ENCODE measurements at places on chromosomes 3 and 15.

DNA sequence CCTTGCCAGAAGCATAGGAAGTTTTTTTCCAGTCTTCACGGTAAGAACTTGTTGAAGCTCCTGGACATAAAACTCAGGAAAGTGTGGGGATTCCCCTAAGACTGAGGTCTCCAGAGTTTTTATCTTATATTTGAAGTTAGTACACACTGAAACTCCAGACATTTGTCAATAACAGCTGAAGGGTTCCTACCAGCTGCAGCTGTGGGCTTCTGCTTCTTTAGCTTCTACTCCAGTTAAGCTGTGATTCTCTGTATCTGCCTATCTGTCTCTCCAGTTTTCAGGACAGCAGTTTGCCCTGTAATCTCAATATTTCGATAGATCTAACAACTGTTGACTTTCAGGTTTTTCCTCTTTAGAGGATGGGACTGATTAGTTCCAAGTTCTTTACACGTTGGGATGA lies 966.0 kb upstream of the SEMA6D start:
- no peak for DNase-seq

- no peak for DNase-seq
Measured at GRCh38 chr3:73026111-73026759, 29.6 kb downstream of the PPP4R2 start.

GRCh38 chr3:160929595-160929994 lies 173.6 kb downstream of the PPM1L start:
- DNase-seq = no peak

DNA sequence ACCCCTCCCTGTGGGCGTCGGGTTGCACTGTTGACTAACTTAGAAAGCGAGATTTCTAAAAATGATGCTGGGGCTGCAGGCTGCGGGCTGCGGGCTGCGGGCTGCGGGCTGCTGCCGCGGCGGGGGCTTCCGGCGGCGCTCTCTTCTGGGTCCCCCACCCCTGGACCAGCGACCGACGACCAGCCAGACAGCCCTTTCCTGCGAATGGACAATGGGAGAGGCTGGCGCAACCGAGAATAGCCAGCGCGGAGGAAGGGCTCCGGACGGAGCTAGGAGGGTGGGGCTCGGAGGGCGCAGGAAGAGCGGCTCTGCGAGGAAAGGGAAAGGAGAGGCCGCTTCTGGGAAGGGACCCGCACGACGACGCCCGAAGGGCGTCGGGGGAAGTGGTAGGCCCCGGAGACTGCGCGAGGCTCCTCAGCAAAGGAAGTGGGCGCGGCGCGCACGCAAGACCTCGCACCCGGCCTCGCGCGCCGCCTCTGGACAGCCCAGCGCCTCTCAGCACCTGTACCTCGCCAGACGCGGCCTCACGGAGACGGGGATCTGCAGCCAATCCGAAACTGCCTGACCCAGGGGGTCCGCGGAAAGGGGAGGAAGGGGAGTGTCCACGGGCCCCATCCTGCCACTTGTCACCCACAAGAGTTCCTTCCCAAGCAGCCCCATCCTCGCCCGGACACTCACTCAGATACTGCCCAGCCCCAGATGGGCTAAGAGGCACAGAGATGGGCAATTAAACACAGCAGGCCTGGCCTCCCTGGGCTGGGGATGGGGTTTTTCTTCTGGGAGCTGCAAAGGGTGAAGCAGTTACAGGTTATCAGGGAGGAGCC lies 70.7 kb downstream of the SLC12A8 start:
- DNase-seq = peak; percentile 78

- DNase-seq = no peak
Measured at GRCh38 chr3:99859825-99860224, 42.2 kb downstream of the CMSS1 start.

- DNase-seq = no peak
Measured at GRCh38 chr15:72991026-72991425, 61.2 kb upstream of the NEO1 start.

- DNase-seq = no peak
Measured at GRCh38 chr3:23474580-23475357, 271.6 kb downstream of the UBE2E2 start.

- DNase-seq = no peak
Measured at GRCh38 chr3:45933591-45933990, 9.7 kb upstream of the CXCR6 start.

- DNase-seq = no peak
Measured at GRCh38 chr3:114558271-114558670, 264.4 kb downstream of the TIGIT start.

DNA sequence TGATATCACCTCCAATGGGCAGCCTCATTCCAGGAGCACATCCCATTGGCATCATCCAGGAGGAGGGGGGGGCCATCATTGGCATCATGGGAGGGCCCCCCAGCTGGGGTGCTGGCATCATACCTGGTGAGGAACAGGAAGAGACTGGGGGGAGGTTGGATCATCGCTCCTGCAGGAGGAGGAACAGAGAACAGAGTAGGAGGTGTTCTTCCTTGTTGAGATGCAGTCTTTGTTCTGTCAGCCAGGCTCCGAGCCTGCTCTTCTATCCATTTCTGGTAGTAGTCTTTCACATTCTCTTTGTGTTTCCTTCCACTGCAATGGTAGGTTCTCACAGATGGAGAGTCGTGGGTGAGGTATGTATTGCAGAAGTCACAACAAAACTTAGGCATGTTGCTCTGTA lies 16.7 kb upstream of the ERICH6 start:
- no peak for DNase-seq

DNA sequence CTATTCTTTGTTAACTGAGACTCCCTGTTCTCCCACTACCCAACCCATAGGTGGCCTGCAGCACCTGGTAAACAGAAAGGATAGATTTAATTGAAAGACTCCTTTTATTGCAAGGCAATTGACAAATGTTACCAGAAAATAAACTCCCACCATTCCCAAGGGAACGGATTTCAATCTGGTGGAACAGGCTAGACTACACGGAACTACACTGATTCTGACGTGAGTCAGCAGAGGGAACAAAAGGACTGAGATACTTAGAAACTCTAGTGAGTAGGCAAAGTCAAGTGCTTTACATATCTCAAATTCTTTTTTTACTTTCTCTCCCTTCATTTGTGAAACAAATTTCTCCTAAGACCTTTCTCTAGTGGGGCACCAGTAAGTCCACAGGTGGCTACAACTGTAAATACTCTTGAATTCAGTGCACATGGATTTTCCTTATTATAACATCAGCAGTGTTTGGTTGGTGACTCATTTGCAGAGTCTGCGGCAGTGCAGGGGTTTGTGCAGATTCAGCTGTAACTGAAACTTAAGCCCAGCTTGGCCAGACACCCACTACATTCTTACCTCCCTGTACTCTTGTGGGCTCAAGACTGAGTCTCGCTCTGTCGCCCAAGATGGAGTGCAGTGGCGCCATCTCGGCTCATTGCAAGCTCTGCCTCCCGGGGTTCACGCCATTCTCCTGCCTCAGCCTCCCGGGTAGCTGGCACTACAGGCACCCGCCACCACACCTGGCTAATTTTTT lies 34.3 kb upstream of the PLSCR2 start:
- DNase-seq = no peak

DNA sequence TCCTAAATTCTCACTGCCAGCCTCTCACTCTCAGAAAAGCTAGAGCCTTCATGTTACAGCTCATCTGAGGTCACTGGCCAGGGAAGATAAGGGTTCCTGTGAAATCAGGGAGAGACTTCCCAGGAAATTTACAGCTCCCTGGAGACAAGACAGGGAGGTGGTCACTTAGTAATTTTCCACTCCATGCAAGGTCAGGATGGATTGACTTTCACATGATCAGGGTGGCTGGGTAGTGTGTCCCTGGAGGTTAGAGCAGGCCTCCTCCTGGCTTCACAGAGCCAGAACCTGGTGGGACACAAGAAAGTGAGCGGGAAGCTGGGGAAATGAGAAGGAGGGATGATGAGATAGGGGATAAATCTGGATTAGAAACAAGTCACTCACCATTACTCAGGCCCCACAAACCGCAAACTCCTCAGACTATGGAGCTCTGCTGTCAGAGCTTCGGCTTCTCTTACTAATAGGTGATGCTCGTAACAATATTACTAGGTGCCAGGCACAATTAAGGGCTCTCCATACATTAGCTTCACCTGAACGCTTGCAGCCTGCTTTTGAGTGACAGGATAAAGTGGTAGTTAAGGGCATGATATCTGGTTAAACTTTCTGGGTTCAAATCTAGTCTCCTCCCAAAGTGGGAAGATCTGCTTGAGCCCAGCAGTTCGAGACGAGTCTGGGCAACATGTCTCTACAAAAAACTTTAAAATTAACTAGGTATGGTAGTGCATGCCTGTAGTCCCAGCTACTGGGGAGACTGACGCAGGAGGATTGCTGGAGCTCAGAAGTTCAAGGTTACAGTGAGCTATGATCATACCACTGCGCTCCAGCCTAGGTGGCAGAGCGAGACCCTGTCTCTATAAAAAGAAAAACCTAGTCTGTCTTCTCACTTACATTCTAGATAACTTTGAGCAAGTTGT lies 24.9 kb downstream of the DUOX2 start:
- DNase-seq = no peak

GRCh38 chr3:127091376-127091775 lies 101.6 kb upstream of the PRR23E start:
- no peak for DNase-seq

Data from WTC11 (cell line).